Posterior cingulate gyrus (tissue), 11 donors: ENCODE measurements at places on chromosomes 2 and 18.
A peak's percentile ranks its signal among the peaks of the same experiment; 100 is the strongest.

GRCh38 chr18:39840406-39840805 lies 2114.6 kb upstream of the PIK3C3 start:
- DNase-seq, result no peak

- no peak for DNase-seq
These were observed 113.0 kb downstream of the DYSF start for GRCh38 chr2:71566372-71566771.

DNA sequence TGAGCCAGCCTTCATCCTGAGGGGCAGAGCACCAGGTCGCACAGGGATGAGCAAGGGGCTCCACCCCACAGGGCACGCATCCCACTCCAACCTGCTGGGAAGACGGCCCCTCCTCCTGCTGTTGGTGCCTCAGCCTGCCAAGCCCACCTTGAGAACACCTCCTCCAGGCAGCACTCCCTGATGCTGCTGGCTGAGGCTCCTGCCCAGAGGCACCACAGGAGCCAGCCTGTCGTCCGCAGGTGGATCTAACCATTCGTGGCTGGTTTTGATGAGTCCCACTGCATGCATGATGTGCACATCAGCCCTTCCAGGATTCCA lies 58.4 kb downstream of the BIN1 start:
- peak; percentile 6 for DNase-seq

- DNase-seq, result no peak
These were observed 28.6 kb upstream of the CTAGE1 start for GRCh38 chr18:22446325-22446724.

DNA sequence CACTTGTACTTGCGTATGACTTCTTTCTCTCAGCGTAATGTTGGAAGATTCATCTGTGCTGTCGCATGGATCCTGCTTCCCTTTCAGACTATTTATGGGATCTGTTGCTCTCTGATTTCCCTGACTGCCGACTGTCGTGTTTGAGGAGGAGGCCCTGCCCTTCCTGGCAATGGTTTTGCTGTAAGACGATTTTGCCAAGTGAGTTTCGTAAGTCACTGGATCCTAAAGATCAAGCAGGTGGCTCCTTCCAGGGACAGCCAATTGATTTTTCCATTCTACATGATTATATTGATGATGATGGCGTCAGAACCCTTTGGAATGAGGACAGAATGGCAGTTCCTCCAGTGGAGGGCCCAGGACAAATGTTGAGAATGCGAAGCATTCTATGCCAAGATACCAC lies 8.7 kb upstream of the B3GNT2 start:
- no peak for DNase-seq

- DNase-seq, result no peak
These were observed 22.9 kb downstream of the GPR35 start for GRCh38 chr2:240648155-240648649.

- no peak for DNase-seq
These were observed 204.8 kb downstream of the SETBP1 start for GRCh38 chr18:44885507-44885906.

GRCh38 chr2:48383036-48383435 lies 146.9 kb upstream of the STON1 start:
- no peak for DNase-seq

- peak; percentile 32 for DNase-seq
These were observed 6.2 kb downstream of the PKDCC start for GRCh38 chr2:42053791-42054701.

- DNase-seq, result no peak
These were observed 371.8 kb downstream of the EPHA4 start for GRCh38 chr2:221200184-221200839.
